ENCODE measurements at places on chromosomes 6 and 20.

GRCh38 chr20:17614176-17614811 lies 44.4 kb downstream of the DSTN start:
- no peak for DNase-seq

DNA sequence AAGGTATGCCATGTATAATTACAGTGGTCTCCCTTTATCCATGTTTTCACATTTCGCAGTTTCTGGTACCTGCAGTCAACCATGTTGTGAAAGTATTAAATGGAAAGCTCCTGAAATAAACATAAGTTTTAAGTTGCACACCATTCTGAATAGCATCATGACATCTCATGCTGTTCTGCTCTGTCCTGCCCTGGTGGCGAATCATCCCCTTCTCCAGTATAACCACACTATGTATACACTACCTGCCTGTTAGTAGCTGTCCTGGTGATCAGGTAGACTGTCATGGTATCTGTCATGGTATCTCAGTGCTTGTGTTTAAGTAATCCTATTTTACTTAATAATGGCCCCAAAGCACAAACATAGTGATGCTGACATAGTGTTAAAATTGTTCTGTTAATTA lies 97.1 kb downstream of the ZFAND3 start:
- no peak for DNase-seq

GRCh38 chr6:28090917-28091586 lies 10.7 kb downstream of the ZNF165 start:
- DNase-seq: no peak

- DNase-seq: no peak
Measured at GRCh38 chr6:90263633-90264032, 33.0 kb downstream of the BACH2 start.

- DNase-seq: no peak
Measured at GRCh38 chr6:52016915-52017748, 70.3 kb downstream of the PKHD1 start.

DNA sequence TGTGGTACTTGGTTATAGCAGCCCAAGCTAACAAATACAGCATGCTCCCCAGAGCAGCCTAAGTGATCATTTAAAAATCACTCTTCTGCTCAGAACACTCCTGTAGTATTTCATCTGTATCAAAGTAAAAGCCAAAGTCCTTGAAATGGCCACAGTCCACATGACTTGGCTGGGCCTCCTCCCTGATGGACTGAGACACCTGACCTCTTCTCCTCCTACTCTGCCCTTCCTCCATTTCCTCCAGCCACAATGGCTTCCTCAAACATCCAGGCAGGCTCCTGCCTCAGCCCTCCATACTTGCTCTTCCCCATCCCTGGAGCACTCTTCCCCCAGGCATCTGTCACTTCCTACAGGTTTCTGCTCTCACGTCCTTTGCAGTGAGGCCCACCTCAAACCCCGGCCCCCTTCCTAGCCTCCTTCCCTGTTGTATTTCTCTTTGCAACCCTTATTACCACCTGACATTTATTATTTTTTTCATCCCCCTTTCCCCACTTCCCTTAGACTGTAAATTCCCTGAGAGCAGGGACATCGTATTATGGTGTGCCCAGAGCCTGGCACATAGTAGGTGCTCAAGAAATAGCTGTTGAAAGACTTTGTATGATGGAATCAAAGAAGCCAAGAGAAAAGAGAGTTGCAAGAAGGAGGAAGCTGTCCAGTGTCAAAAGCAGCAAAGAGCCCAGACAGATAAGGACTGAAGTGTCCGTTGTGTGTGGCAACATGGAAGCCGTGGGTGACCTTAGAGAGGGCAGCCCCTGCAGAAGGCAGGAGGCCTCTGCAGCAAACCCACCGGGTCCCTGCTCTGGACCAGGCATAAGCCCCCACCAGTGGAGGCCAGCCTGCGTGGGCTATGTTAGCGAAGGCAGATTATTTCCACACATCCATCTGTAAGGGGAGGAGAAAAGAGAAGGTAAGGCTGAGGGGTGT lies 87.5 kb downstream of the TRERF1 start:
- DNase-seq: no peak

DNA sequence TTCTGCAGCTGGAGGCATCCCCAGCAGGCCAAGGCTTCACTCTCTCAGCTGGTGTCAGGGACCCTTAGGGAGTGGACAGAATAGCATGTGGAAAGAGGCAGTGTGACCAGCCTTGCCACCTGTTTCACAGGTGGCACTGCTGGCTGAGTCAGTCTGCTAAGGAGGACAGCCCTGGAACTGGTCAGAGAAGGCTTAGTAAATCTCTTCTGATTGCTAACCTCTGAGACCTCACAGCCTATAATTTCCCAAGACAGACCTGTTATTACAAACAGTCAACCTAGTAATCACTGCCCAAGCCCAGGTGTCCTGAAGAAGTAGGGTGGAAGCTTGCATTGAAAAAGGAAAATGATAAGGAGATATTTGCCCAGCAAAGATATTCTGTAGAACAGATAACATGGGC lies 26.4 kb upstream of the PAQR8 start:
- DNase-seq: no peak

- no peak for DNase-seq
Measured at GRCh38 chr20:35172434-35172806, 548 bp downstream of the PROCR start.

DNA sequence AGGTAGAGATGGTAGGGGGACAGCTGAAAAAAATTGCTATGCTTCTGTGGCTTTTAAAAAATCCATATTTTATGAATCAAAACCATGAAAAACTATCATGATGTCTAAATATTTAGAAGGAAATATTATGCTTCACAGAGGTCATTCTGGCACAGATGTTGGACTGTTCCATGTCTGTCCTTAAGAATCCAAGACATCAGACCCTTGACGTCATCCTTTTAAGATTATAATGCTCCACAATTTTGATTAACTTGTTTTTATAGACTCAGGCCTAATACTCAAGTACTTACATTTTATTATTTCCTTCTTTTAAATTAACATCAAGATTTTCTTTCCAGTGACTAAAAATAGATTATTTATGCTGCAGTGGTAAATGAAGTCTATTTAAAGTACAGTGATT lies 29.7 kb downstream of the FILIP1 start:
- DNase-seq: no peak

DNA sequence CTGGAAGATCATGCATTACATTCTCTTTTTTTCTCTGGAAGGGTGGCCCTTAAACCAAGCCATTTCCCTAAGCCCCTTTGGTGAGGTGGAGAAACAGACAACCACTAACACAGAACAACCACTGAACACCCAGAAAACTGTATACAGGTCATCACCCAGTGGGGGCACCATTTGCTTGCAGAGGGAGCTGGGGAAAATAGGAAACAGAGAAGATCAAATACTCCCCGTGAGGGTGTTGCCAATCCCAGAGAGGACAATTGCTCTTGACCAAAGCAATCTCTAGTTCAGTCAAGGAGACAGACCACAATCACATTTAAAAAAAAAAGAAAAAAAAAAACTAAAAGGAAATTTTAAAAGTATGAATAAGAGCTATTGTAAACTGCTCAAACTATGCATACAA lies 865 bp upstream of the DAAM2 start:
- DNase-seq: no peak

- no peak for DNase-seq
Measured at GRCh38 chr6:31765910-31766794, 3.7 kb downstream of the SAPCD1 start.

GRCh38 chr6:3804964-3805363 lies 44.2 kb upstream of the FAM50B start:
- no peak for DNase-seq

GRCh38 chr6:99073223-99073622 lies 125.5 kb upstream of the FBXL4 start:
- DNase-seq: no peak

DNA sequence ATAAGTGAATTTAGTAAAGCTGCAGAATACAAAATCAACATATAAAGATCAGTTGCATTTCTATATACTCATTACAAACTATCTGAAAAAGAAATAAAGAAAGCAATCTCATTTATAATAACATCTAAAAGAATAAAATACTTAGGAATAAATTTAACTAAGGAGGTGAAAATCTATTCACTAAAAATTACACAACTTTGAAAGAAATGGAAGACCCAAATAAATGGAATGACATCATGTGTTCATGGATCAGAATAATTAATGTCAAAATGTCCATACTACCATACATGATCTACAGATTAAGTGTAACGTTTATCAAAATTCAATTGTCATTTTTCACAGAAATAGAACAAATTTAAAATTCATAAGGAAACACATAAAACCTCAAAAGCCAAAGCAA lies 194.9 kb downstream of the TINAG start:
- no peak for DNase-seq

DNA sequence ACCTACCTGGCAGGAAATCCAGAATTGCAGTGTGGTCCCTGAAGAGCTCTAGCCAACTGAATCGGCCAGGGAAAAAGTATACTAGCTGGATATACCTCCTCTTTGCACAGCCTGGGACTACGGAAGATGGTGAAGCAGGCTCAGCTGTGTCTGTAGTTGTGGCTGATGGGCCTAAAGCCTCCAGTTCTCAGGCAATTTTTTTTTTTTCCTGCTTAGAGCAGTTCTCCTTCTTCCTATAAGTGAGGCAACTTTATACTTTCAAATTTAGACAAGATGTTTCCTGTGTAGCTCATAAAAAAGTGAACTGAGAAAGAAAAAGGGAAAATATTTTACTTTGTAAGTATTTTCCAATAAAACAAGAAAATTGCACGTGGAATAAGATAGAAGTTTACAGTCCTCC lies 172.9 kb downstream of the CARMIL1 start:
- DNase-seq: no peak

- DNase-seq: no peak
Measured at GRCh38 chr20:48047447-48047846, 262.2 kb upstream of the SULF2 start.

GRCh38 chr6:393391-394221 lies 2.1 kb downstream of the IRF4 start:
- DNase-seq: no peak

DNA sequence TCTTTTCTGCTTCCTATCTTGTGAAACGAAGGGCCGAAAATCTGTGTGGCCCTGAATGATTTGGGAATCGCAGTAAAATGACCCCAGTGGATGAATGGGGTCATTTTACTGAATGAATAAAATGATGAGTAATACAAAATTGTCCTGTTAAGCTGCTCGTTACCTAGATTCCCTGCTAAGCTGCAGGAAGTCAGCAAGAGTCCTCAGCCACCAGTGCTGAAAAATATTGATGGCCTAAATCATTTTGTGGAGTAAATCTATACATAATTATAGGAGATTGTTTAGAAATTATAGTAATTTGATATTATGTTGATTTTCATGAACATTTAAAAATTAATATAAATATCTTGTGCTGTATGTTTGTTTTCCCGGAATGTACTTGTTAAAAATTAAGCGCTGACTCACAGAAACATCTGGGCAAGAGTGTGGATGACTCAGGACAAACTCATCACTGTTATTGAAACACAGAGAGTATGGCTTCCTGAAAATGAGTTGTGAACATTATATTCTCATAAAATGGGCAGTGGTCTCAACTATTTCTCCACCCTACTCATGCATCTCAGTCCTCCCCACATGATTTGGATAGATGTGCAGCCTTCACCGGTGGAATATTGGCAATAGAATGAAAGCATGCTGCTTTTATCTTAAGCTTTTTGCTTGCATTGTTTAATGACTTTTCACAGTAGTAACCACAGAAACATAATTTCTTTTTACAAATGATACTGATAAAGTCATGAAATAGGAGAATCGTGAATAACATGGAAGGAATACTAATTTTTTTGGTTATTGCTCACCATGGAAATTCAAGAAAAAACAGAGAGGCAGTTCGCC lies 36.2 kb upstream of the RGS17 start:
- no peak for DNase-seq

DNA sequence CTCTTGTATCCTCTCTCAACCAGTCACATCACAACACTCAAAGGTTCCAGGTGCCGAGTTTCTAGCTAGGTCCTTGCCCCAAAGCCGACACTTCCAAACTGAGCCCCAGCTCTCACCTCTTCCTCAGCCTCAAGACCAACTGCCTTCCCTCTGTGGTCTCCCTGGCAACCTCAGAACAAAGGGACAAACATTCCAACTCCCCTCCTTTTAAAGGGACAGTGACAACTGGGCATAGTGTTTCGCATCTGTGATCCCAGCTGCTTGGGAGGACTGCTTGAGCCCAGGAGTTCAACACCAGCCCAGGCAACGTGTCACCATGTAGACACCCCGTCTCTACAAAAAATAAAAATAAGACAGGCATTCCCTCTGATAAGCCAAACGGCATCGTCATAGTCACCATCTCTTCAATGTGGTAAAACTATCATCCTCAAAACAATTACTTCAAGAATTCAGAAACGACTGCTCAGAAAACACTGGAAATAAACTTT lies 11.3 kb downstream of the DIDO1 start:
- no peak for DNase-seq

- no peak for DNase-seq
Measured at GRCh38 chr6:43941174-43941573, 171.2 kb downstream of the VEGFA start.

DNA sequence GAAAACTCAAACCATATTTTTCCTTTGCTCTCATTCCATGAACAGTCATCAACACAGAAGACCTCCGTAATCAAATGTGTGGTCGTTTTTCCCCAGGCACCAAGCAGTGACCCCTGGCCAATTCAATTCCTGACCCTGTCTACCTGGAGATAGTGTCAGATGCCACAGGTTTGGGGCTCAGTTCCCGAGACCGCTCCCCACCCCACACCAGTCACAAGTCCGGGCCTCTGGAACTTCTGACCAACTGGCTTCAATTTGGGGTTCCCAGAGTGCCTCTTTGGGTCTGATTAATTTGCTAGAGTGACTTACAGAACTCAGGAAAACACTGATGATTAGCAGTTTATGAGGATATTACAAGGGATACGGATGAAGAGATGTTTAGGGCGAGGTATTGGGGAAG lies 6.0 kb downstream of the IGF2R start:
- DNase-seq: no peak

GRCh38 chr20:59650418-59650817 lies 46.1 kb downstream of the PHACTR3 start:
- no peak for DNase-seq

DNA sequence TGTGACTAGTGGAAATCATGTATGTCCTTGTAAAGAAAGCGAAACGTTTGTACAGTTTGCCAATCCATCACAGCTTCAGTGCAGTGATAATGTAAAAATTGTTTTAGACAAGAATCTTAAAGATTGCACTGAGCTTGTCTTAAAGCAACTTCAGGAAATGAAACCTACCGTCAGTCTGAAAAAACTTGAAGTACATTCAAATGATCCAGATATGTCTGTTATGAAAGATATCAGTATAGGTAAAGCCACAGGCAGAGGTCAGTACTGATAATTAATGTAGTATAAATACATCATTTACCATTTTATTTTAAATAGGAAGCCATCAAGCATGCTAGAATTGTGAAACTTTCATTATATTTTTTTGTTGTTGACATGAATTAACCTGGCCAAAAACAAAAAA lies 60.9 kb upstream of the SMIM8 start:
- no peak for DNase-seq
